GM12892 (cell line): ENCODE measurements at places on chromosomes 11 and 22.

GRCh38 chr11:117972629-117973502 lies 13.3 kb upstream of the IL10RA start:
- DNase-seq = no peak

DNA sequence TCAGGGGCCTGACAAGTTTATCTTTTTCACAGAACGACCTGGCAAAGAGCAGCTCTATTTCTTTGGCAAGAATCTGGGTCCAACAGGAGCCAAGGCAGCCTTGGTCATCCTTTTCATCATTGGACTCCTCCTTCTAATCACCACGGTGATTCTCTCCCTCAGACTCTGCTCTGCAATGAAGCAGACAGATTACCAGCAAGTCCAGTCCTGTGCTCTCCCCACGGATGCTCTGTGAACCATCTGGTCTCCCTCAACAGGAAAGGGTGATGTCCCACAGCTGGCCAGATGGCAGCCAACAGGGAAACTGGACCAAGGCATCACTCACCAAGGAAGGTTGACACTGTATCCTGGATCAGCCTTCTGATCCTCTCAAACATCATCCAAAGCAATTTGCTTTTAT lies 17.0 kb upstream of the PANX1 start:
- DNase-seq = no peak

- DNase-seq = no peak
These were observed 59.2 kb downstream of the SPON1 start for GRCh38 chr11:14021738-14022137.

DNA sequence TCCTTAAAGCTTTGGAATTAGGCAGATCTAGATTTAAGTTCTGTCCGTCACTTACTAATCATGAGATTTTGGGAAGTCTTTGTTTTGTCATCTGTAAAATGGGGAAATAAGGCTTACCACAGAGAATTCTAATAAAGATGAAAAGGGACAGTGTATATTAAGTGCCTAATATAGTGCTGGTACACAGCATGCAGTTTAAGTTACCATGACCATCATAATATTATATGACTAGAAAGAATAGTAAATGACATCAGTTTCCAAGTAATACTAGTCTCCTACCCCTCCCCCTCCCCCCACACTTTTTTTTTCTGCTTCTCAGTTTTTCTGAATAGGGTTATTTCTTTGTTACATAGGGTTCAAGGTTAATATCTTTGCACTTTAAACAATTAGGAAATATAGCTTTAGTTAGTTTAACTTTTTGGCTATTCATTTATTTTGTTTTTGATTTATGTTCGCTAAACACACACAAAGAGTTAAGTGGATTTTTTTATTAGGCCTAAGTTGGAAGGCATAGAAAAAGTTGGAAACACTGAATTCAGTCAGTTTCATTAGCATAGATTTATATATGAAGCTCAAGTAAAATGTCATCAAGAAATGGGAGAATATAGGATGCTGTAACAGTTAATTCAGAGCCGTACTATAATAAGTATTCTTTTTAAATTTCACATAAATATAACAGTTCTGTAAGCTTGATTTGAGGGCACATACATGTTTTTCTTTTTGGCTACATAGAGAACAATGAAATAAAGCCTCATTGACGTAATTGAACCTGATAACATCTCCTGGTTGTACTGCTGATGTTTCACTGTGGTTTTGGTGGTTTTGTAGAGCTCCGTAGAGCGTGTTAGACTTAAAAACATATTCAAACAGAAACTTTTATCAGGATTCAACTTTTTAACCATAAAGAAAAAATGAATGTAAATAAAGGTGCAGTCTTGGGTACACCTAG lies 121.2 kb downstream of the PDE3B start:
- no peak for DNase-seq

- no peak for DNase-seq
These were observed 100.8 kb upstream of the OR9G4 start for GRCh38 chr11:56849250-56849649.

DNA sequence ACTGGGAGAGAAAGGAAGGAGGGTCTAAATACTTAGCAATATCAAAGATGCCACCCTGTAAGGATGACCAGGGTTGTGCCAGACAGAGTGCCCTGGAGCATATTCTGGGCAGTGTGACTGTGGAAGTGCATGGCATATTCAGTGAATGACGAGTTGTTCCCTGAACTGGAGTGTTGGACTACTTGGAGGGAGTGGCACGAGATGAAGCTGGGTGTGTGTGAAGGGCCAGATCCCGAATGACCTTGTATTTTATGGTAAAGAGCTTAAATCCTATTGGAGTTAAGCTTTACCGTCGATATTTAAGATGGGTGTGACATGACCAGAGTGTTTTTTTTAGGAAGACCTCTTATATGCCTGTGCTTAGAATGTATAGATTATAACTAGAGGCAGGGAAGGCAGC lies 48.8 kb downstream of the STIM1 start:
- no peak for DNase-seq

DNA sequence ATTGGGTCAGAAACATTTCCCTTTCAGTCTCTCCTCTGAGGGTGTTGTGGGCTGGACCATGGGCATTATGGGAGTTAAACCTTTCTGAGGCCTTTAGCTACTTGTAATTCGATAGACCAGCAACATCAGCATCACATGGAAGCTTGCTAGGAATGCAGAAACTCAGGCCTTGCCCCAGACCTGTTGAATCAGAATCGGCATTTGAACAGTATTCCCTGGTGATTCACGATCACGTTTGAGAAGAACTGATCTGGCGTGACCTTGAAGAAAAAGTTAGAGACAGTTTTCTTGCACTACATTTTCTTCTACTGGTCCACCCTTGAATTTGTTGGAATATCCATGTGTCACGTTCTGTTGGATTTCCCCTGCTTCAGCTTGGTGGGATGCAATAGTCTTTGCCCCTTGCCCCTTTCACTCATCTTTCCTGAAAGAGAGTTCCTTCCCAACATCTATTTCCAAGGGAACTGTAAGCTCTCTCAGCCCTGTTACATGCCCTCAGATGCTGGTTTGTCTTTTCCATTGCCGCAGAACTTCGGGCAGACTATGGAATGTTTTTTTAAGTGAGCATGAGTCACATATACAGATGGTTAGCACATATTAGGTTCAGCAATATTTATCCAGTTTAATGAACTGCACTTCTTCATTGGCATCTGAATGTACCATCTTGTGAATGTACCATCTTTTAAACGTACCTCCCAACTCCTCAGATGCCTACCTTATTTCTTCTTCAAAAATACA lies 23.9 kb downstream of the EHF start:
- DNase-seq = no peak

- no peak for DNase-seq
These were observed 4.2 kb downstream of the GAL3ST3 start for GRCh38 chr11:66044757-66045156.

GRCh38 chr11:1498262-1498661 lies 11.7 kb upstream of the MOB2 start:
- no peak for DNase-seq

- DNase-seq = no peak
These were observed 30.9 kb downstream of the KCNQ1OT1 start for GRCh38 chr11:2668876-2669275.

GRCh38 chr11:47863189-47863897 lies 15.2 kb upstream of the NUP160 start:
- DNase-seq = no peak
